H4 (cell line): ENCODE measurements at places on chromosomes 2 and 18.

GRCh38 chr2:205610437-205610836 is 71.9 kb upstream of the NRP2 start:
- no peak for DNase-seq

- no peak for DNase-seq
Measured at GRCh38 chr2:5842326-5842725, 150.1 kb downstream of the SOX11 start.

- no peak for DNase-seq
Measured at GRCh38 chr2:41926614-41927580, 120.9 kb upstream of the PKDCC start.

DNA sequence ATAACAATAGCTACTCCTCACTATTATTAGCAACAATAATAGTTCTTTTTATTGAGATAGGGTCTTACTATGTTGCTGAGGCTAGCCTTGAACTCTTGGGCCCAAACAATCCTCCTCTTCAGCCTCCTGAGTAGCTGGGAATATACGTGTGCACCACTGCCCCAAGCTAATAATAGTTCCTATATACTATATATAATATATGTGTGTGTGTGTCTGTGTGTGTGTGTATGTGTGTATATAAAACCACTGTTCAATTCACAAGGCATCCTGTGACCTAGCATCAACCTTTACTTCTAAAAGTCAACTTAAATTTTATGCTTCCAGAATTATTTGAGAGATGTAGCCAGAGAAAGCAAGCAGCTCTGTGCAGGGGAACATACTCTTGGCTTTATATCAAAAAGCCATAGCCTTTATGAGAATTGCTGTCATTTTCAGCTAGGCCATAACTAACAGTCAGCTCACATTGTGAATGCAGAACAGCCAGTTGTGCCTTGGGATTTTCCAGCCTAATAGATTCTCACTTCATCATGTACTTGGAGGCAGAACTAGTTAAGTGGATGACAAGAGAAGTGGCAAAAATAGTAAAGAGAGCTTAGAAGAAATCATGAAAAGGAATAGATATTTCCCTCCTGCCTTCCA is 665.5 kb downstream of the NYAP2 start:
- no peak for DNase-seq

GRCh38 chr18:25467226-25467987 is 115.4 kb upstream of the ZNF521 start:
- peak; percentile 66 for DNase-seq

GRCh38 chr2:143974262-143974661 is 545.7 kb downstream of the ZEB2 start:
- DNase-seq = no peak

DNA sequence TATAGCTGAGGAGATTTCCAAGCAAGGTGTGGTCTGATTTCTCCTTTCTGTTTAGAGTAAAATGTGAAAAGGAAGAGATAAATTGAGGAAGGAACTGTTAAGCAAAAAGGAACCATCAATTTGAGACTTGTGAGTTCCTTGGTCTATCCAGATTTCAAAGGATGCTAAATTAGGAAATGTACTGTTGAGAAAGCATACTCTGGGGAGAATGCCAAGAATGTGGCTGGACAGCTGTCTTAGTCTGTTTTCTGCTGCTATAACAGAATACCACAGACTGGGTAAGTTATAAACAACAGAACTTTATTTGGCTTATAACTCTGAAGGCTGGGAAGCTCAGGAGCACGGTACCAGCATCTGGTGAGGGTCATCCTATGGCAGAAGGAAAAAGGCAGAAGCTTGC is 1097.2 kb downstream of the TDRD15 start:
- peak; percentile 8 for DNase-seq

- DNase-seq = no peak
Measured at GRCh38 chr18:2223449-2223848, 347.9 kb downstream of the METTL4 start.

GRCh38 chr2:70331012-70331411 is 29.1 kb upstream of the FAM136A start:
- no peak for DNase-seq

DNA sequence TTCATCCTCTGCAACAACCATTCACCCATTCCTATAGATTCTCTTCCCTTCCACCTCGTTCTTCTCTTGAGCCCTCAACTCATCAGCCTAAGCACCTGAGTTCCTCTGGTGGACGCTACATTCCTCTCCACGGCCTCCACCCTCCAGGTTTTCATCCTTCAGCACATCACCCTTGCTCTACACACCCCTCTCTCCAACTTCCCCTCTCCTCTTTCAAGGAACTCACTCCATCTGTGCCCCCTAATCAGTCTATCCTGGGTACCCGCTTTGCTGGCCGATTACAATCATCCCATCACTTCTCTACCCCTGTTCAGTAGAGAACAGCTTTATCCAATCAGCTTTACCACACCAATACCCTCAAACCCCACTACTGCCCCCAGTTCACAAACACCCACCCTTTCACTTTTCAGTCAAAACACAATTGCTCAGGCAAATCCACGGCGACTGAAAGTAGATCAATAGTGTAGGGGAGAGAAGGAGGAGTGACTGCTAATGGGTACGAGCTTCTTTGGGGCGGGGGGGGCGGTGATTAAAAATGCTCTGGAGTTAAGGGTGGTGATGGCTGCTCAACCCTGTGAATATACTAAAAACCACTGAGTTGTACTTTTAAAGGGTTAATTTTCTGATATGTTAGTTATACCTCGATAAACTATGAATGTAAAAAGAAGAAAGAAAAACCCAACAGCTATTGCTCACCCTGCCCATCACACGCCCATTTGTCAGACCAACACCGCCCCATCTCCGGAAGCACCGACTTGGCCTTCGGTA is 857 bp downstream of the DYM start:
- DNase-seq = no peak

DNA sequence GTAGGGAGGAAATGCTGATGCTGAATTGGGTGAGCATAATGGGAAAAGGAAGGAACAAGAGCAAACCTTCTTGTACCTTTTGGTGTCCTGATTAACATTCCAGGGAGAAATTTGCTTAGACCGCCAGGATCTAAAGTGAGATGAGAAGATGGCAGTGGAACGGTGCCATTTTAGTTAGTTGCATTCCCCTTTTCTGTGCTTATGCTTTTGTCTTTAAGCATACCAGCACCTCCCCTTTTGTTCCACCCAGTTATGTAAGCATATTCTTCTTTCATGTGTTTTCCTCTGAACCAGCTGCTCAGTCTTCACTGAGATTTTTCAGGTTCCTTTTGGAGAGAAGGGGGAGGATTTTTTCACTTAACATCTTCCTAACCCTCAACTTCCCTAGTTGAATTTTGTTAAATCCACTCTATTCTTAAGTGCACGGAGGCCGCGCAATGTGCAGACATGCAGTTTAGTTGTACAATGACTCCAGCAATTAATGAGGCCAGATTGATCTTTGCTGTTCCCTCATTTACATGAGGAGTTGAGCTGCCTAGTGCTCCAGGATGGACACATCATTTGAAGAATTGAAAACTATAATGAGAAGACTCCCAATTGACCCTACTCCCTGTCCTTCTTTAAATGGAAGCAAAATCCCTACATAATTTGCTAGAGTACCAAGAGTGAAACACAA is 73.9 kb downstream of the MAP4K4 start:
- no peak for DNase-seq

GRCh38 chr2:200193791-200194190 is 112.7 kb upstream of the SPATS2L start:
- no peak for DNase-seq

- no peak for DNase-seq
Measured at GRCh38 chr2:138103156-138103555, 138.9 kb downstream of the HNMT start.

DNA sequence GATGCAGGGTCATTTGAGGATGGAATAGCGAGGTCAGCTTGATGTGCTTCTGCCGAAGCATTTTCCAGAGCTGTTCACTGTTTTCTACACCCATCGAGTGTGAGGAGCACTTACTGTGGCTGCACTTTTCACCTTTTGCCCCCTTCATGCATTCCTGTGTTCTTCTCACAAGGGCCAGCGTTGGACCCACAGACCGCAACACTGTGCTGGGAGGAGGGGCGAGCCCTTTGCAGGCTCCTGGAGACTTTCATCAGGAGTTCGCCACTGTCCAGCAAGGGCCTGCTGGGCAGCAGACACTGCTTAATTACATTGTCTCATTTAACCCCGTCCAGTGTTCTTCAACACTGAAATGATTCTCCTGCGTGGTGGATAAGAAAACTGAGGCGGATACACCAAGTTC is 29.9 kb downstream of the CYP26B1 start:
- no peak for DNase-seq

DNA sequence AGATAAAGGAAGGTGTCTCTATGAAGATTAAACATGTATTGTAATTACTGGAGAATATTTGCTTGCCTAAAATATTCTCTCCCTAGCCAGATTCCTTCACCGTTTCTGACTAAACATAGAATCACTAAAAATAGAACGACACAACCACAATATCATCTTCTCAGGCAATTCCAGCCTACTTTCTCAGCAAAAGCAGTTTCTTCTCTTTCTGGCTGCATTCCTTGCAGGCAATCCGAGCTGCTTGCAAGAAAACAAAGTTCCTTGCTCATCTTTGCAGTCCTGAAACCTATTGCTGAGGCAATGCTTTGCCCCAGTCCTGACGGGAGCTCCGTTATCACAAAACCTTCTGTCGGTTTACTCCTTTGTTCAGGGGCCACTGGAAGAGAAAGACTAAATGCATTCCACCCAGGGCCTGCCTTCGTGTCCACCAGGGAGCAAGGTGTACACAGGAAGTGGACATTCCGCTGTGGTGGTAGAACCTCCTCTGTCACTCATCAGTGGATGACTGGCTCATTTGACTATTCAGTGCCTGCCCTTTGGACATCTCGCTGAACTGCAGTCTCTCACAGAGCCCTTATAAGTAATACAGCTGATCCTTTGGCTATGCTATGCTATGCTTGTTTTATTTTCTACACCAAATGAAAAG is 239.2 kb upstream of the DOK6 start:
- DNase-seq = no peak

DNA sequence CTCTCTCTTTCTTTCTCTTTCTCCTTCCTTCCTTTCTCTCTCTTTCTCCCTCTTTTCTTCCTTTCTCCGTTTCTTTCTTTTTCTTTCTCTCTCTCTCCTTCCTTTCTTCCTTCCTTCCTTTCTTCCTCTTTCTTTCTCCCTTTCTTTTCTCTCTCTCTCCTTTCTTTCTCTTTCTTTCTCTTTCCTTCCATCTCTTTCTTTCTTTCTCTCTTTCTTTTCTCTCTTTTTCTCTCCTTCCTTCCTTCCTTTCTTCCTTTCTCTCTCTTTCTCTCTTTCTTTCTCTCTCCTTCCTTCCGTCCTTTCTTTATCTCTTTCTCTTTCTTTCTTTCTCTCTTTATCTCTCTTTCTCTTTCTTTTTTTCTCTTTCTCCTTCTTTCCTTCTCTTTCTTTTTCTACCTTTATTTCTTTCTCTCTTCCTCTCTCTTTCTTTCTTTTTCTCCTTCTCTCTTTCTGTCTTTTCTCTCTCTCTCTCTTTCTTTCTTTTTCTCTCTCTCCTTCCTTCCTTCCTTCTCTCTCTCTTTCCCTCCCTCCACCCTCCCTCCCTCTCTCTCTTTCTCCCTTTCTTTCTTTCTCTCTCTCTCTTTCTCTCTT is 32.3 kb upstream of the ODC1 start:
- DNase-seq = no peak

GRCh38 chr18:51195451-51196117 is 1.9 kb downstream of the MEX3C start:
- DNase-seq = peak; percentile 71

DNA sequence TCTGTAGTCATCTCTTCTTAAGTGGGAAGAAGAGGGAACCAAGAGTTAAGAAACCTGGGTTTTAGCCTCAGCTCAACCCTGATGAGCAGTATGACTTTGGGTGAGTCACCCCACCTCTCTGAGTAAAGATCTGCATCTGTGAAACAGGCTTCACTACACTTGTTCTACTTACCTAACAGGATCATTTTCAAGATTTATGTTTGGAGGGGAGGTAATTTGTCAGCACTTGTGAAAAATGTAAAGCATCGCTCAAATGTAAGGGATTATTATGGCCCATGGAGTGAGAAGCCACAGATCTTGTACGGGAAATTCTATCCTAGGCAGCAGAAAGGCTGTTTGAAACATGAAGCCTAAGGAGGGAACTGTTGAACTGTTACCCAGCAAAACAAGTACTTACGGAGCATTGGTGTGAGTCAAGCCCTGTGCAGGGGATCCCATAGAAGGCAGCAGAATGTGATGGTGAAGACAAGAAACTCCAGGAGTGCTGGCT is 160.6 kb downstream of the PRKCE start:
- DNase-seq = no peak

GRCh38 chr18:45617284-45617683 is 2.0 kb downstream of the SLC14A2 start:
- DNase-seq = peak; percentile 59

- DNase-seq = no peak
Measured at GRCh38 chr2:381181-381580, 93.3 kb upstream of the ALKAL2 start.

DNA sequence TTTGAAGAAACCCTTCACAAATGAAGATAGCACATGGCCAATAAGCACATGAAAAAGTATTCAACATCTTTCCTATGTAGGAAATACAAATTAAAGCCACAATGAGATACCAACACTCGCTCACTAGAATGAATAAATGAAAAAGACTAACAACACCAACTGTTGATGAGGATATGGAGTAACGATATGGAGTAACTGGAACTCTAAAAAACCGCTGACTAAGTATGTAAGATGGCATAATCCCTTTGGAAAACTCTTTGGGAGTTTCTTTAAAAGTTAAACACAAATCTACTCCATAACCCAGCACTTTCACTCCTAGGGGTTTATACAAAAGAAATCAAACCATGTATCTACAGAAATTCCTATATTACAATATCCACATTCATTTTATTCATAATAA is 220.5 kb downstream of the AFF3 start:
- DNase-seq = no peak

DNA sequence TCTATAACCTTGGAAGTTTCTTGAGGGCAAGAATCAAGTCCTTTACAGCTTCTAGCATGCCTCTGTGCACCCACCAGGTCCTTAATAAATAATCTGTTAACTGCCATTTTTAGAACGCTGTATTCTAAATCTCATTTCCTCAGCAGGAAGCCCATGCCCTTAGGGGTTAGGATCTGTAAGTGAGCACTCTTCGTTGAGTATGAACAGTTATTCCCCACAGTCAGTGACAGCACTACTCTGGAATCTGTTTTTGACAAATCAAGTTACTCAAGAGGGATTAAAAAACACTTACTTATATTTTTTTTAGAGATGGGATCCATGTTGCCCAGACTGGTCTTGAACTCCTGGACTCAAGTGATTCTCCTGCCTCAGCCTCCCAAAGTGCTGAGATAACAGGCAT is 14.6 kb downstream of the PAIP2B start:
- DNase-seq = no peak
